ENCODE measurements at places on chromosomes 2 and 18.

DNA sequence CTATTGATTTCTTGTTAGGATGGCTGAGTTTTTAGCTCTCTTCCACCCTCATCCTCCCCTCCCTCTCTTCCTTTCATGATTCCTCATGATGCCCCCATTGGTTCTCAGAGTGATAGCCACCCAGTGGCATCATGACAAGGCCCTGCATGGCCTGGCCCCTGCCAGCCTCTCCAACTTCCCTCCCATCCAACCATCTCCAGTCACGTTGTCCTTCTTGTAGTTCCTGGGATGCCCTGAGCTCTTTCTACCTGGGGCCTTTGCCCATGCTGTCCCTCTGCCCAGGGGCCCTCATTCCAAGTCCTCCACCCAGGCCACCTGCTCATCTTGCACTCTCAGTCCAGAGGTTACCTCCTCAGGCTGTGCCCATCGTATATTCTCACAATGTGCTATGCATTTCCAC, 247.5 kb downstream of the TFCP2L1 start:
- DNase-seq = no peak

- DNase-seq = no peak
Observed at GRCh38 chr2:195498839-195499490, 158.1 kb upstream of the SLC39A10 start.

GRCh38 chr2:48714245-48714644, 41.3 kb downstream of the LHCGR start:
- no peak for DNase-seq

DNA sequence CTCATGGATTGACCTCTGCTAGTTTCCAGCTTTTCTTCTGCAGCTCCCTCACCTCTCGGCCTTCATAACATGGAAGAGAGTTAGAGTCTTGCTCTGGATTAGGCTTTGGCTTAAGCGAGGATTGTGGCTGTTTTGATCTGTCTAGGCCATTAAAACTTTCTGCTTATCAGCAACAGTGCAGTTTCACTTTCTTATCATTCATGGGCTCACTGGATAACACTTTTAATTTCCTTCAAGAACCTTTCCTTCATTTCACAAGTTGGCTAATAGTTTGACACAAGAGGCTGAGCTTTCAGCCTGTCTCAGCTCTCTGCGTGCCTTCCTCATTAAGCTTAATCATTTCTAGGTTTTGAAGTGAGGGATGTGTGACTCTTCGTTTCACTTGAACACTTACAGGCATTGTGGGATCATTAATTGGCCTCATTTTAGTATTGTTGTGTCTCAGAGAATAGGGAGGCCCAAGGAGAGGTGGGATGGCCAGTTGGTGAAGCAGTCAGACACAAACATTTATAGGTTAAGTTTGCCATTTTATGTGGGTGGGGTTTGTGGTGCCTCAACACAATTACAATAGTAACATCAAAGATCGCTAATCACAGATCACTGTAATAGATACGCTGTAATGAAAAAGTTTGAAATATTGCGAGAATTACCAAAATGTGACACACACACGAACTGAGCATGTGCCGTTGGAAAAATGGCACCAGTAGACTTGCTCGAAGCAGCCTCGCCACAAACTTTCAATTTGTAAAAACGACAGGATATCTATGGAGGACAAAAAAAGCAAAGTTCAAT, 129.3 kb downstream of the ZNF236 start:
- no peak for DNase-seq

- peak; percentile 77 for DNase-seq
Observed at GRCh38 chr18:3451989-3452749, 2.2 kb downstream of the TGIF1 start.

Measured in breast epithelium (tissue), 4 donors.